Globus pallidus (tissue), 1 donor: ENCODE measurements at places on chromosomes 3 and 15.
A peak's percentile ranks its signal among the peaks of the same experiment; 100 is the strongest.

DNA sequence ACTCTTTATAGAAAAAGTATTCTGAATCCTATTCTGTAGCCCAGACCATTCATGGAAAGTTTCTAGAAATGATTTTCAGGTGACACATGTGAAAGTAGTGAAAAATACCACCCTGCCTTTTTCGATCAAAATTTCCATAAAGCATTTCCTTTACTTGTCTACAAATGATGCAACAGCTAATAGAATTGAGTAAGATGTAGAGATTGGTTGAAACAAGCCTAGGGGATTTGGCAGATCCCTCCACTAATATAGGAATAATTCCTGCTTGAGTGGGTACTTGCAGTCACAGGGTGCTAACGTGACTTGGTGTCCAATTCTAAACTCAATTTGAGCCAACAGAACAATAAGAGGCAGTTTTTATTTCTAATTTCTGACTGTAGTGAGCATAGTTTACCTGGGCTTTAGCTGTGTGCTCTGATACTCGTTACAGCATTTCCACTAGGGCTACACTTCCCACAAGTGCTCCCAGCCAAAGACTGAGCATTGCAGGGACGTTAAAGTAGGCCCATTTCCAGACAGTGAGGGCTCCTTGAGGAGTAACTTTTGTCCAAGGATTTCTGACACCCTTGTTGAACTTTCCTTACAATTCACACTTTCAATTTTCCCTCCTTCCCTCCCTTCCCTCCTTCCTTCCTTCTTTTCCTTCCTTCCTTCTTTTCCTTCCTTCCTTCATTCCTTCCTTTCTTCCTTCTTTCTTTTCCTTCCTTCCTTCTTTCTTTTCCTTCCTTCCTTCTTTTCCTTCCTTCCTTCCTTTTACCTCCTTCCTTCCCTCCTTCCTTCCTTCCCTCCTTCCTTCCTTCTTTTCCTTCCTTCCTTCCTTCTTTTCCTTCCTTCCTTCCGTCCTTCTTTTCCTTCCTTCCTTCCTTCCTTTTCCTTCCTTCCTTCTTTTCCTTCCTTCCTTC lies 53.9 kb upstream of the TP63 start:
- no peak for DNase-seq

DNA sequence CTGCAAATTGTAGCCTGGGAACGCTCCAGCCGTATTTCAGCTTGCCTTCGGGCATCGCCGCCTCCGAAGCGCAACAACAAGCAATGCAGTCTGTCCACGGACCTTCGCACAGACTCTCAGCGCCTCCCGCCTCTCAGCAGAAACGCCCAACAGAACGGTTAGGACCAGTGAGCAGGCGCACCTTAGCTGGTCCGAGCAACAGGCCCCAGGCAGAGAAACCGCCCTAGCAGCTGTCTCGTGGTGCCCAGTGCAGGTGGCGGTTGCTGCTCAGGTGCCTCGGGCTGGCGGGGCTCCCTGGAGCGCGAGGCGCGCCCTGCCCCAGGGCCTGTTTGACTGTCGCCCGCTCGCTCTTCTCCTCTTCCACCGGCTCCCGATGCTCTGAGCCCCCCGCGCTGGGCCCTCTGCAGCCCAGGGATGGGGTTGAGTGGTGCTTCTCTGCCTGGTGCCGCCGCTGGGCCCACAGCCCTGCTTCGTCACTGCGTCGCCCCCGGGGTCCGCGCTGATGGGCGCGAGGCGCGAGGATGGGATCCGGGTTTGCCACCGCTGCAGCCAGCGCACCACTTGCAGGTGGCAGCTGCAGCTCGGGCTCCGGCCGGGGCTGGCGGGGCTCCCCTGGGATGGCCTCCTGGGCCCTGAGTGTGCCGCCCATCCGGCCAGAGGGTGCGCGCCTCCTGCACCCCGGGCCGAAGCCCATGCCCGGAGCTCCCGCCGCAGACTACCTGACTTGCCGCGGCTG lies 268.4 kb upstream of the FRG2C start:
- no peak for DNase-seq

DNA sequence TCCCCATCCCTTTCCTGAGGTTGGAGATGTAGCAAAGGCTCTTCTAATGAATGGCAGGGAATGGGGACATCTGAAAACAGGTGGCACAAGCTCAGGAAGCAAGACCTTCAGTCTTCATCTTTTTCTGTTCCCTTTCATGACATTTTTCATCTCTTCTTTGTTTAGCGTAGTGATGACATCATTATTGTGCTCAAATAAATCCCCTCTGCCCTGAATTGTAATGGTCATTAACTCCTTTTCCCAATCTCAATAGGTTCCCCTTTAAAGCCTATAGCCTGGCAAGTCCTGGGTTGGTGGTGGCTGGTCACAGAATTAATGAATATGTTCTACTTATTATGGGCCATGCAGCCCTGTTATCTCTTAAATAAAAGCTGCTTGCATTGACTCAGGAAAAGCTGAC lies 21.4 kb downstream of the TF start:
- DNase-seq = no peak

DNA sequence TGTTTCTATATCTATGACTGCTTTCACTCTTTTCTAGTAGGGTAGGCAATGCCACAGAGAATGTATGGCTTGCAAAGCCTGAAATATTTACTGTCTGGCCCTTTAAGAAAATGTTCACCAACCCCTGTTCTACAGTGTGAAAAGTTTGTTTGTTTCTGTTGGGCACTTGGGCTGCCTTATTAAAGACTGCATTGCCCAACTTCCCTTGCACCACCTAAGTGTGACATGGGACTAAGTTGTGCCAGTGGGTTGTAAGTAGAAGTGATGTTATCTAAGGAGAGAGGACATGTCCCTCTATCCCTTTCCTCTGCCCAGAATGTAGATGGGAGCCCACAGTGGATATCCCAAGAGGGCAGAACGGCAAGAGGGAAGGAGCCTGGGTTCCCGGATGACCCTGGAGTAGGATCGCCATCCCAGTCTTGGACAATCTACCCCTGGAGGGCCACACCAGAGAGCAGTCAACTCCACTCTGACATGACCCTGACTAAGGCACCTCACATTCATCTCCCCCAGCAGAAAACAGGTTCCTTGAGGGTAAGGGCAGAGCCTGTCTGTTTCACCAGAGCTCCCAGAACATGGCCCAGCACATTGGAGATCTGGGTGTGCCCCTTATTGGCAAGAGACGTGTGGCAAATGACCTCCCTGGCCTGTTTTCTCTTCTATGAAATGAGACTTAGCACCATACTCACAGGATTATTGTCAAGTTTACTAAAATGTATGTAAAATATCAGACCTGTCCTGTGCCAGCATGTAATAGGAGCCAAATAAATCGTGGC lies 138.8 kb downstream of the SMAD6 start:
- no peak for DNase-seq

- DNase-seq = no peak
These were observed 130.0 kb downstream of the ASB7 start for GRCh38 chr15:100732211-100733055.

DNA sequence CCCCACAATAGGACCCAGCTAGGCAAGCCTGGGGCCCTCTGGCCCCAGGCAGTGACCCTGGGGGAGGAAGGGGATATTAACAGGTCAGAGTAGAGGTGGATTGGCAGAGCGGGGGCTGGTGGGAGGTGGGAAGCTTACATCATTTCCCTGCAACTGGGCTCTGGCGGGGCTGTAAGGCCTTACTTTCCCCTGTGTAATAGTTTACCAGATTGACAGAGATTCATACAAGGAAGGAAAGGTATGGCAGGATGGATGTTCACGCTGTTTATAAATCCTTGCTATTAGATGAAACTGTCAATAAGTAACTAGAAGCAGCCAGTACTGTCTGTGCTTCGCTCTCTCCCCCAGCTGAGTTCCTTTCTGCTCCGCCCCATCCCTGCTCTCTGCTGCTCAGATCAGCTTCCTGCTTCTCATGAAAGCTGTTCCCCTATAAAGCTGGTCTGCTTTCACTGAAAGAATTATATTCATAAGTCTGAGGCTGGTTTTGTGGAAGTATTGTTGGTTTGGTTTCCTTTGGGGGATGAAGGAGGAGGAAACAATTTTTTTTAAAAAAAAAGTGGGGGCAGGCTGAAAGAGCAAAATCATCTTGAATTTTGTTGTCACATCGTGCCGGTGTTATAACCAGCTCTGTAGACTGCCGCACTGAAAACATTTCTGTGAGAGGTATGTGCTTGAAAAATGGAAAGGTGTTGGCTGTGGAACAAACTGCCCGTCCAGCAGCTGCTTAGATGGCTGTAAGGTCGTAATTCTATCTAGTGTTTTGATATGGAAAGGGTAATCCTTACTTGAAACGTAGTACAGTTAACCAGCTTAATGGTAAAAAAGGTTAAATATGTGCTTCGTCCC lies 76.4 kb downstream of the BBX start:
- peak; percentile 71 for DNase-seq

DNA sequence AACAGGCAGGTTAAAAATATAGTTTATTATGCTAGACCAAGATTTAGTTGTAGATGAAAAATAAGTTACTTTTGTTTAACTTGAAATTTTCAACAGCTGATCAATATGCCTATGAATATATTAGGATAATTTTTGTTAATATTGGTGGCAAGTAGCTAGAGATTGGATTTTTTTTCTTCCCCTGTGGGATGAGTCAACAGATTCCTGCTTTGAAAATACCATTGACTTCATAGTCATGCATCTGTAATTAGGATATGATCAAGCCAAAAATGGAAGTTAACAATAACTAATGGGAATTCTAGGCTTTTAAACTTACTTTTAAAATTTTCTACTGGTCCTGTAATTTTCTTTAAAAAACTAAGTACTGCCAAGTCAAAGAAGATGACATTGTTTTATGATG lies 211.7 kb downstream of the ZIC1 start:
- no peak for DNase-seq

DNA sequence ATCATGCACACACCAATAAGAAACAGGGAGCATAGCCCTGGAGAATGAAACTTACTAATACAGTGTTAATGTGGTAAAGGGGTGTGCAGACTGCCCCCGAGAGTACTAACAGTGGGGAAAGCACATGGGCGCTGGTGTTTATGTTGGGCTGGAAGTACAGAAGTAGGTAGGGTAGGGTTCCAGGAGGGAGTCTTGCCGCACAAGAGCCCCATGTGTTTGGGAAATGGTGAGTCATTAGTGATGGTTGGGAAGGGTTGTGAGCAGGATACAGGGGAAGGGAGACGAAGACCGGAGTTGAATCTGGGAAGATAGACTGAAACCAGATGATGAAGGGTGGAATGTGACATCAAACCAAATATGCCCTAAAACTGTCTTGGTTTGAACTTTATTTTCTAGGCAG lies 117.1 kb downstream of the THSD4 start:
- DNase-seq = no peak

DNA sequence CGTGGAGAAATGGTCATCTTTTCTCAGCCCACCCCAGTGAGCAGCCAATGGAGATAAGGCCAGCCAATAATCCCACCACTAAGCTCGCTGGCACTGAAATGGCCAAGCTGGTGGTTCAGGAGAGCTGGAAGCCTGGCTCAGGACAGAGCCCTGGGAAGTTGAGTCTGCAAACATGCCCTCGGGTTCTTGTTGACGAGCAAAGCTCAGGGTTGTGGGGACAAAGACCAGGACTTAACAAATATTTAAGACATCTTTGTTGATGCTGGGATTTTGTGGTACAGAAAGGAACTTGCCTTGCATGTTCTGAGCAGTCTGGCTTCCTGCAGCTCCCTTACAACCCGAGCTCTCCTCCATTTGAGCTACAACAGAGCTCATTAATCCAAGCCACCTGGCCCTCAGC lies 4.4 kb downstream of the FAH start:
- DNase-seq = no peak

GRCh38 chr15:47477341-47477740 lies 240.0 kb upstream of the SEMA6D start:
- no peak for DNase-seq
